ENCODE measurements at places on chromosomes 4 and X.

GRCh38 chr4:3477750-3478430 lies 14.8 kb downstream of the DOK7 start:
- no peak overlapping the region for H3K27ac ChIP-seq
- H3K4me1 ChIP-seq, result peaks cover 2% of the 10 kb centered on the region
- peaks cover 3% of the 10 kb centered on the region for H3K27me3 ChIP-seq
- no peak overlapping the region for H3K4me3 ChIP-seq
- H3K36me3 ChIP-seq, result no peaks in the 10 kb centered on the region
- DNase-seq, result no peak

- H3K36me3 ChIP-seq, result peaks cover 3% of the 10 kb centered on the region
- H3K27ac ChIP-seq, result no peak overlapping the region
- H3K4me1 ChIP-seq, result no peaks in the 10 kb centered on the region
- no peak for DNase-seq
- H3K27me3 ChIP-seq, result peaks cover 2% of the 10 kb centered on the region
Observed at GRCh38 chrX:19440713-19441112, 74.6 kb downstream of the MAP3K15 start.

DNA sequence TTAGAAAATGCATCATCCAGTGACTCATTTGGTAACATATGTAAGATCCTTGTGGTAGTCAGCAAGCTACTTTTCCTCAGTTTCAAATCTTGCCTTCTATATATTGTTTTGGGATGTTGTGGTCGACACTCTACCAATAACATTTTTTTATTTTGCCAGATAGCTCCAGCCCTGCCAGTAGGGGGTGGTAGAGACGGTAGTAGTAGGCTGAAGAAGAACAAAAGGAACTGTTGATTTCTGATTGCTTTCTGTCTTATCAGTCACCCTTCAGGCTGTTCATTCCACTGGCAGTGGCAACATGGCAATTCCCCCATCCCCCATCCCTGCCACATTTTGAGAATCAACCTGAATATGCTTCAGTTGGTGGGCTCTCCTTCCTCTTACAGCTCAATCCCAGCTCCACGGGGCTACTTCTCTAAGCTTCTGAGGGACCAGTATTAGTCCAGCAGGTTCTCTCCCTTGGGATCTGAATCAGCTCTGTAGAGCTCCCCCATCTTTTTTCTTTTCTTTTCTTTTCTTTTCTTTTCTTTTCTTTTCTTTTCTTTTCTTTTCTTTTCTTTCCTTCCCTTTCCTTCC lies 171.5 kb upstream of the VEGFC start:
- H3K4me1 ChIP-seq, result no peaks in the 10 kb centered on the region
- no peaks in the 10 kb centered on the region for H3K36me3 ChIP-seq
- no peak for DNase-seq
- no peak overlapping the region for H3K27ac ChIP-seq
- H3K4me3 ChIP-seq, result no peak overlapping the region

- H3K27me3 ChIP-seq, result no peaks in the 10 kb centered on the region
- H3K27ac ChIP-seq, result no peak overlapping the region
- no peak overlapping the region for H3K4me3 ChIP-seq
- H3K4me1 ChIP-seq, result peaks cover 16% of the 10 kb centered on the region
Observed at GRCh38 chr4:139167774-139168444, 9.1 kb downstream of the ELF2 start.

DNA sequence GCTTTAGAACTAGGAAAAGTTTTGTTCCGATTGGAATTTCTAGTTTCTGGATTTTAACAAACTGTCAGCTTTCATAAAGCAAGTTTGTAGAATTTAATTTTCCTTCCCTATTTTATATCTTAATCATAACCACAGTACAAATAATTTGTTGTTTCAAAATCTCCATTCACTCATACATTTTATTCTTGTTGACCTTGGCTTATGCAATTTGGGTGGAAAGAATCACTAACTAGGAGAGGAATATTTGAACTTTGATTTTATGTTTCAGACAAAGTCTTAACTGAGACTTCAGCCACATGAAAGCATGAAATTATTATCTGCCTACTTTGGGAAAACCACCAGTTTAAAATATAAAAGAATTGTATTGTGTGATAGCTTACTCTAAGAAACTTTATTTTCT lies 427.9 kb downstream of the SPRY1 start:
- H3K4me3 ChIP-seq, result no peak overlapping the region
- DNase-seq, result no peak
- peaks cover 2% of the 10 kb centered on the region for H3K36me3 ChIP-seq
- H3K4me1 ChIP-seq, result peaks cover 47% of the 10 kb centered on the region
- H3K27ac ChIP-seq, result peak overlapping the region; percentile 39
- no peaks in the 10 kb centered on the region for H3K27me3 ChIP-seq

Data from chondrocyte (in vitro differentiated cells).